HuH-7.5 (cell line): ENCODE measurements at places on chromosomes 6 and 20.
A peak's percentile ranks its signal among the peaks of the same experiment; 100 is the strongest.

DNA sequence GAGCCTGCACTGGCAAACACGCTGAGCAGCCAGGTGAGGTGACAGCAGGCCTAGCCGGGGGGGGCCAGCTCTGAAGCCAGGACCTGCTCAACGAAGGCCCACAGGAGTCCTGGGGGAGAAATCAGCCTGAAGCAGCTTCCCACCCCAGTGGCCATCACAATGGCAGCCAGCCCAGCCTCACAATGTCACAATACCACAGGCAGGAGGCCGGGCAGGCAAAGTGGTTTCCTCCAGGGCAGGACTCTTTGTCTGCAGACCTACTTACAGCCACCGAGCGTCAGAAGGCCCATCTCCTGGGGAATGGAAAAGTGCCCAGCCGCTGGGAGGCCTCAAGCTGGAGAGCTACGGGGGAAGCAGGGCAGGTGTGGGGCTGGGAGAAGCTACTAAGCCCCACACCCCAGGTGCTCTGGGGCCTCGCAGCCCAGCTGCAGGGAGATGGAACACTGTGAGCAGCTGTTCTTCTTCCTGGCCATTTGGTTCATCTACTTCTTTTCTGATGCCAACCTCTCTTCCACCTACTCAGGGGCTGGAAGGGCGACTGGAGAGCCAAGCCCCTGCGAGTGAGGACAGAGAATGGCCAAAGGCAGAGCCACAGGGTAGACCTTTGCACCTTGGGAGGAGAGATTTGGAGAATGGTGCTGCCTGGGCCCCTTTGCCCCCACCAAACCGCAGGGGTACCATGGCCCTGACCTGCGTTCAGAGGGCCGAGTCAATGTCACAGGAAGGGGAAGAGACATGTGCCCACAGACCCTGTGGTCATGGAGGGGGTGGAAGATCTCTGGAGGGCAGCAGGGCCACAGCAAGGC lies 22.3 kb upstream of the AVP start:
- no peak for DNase-seq

DNA sequence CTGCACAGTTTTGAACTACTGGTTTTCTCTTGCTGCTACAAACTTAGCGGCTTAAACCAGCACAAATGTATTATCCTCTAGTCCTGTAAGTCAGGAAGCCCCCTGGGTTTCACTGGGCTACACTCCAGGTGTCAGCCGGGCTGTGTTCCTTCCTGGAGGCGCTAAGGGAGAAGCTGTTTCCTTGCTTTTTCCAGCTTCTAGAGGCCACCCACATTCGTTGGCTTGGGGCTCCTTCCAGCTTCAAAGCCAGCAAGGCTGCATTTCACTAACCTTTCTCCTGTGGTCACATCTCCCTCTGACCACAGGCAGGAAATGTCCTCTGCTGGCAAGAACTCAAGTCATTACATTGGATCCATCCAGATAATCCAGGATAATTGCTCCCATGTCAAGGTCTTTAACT lies 350.6 kb upstream of the PLCB4 start:
- no peak for DNase-seq

- DNase-seq: no peak
These were observed 32.5 kb downstream of the SUN5 start for GRCh38 chr20:32971703-32972161.

- DNase-seq: no peak
These were observed 17.5 kb downstream of the PPARD start for GRCh38 chr6:35359744-35360348.

GRCh38 chr6:112603726-112604125 lies 256.6 kb downstream of the RFPL4B start:
- no peak for DNase-seq

DNA sequence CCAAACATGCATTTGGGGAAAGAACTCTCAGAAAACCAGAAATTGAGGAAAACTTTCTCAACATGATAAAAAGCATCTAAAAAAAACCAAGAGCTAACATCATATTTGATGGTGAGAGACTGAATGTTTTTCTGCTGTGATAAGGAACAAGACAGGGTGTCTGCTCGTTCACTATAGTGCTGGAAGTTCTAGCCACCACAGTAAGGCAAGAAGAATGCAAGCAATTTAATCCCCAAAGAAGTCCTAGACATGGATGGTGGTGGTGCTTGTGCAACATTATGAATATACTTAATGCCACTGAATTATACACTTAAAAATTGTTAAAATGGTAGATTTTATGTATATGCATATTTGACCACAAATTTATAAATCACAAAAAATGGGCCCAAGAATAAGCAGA lies 53.4 kb downstream of the LYRM2 start:
- no peak for DNase-seq

DNA sequence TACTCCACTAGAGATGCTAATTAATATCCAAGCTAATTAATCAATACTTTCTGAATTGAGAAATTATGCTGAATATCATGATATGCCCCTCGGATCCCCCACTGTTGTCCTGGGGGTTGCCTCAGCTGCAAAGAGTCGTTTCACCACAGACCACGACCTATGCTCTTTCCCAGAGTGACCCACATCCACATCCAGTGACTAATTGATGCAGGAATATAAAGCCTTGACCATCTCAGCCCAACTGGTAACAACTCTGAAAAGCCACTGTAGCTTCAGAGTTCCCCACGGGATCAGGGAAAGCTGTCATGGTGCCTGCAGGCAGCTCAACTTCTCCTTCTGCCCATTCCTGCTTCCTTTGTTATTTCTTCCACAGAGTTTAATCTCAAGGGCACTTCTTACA lies 116.9 kb downstream of the RWDD2A start:
- no peak for DNase-seq

GRCh38 chr20:25659999-25660398 lies 36.2 kb upstream of the NANP start:
- DNase-seq: no peak

- no peak for DNase-seq
These were observed 38.9 kb upstream of the STX16 start for GRCh38 chr20:58612121-58612691.

DNA sequence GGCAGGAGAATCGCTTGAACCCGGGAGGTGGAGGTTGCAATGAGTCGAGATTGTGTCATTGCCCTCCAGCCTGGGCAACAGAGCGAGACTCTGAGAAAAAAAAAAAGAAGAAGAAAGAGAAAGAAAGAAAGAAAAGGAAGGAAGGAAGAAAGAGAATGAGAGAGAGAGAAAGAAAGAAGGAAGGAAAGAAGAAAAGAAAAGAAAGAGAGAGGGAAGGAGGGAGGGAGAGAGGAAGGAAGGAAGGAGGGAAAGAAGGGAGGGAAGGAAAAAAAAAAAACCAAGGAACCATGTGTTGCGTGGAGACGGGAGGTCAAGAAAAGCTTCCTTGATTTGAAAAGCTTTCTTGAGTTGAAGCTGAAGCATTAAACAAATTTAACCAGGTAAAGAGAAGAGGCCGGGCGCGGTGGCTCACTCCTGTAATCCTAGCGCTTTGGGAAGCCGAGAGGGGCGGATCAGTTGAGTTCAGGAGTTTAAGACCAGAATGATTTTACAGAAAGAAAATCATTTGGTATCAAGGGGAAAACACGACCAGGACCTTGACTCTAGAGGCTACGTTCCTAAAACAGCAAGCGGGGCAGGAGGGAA lies 90.5 kb upstream of the PRSS16 start:
- DNase-seq: no peak

- no peak for DNase-seq
These were observed 63.7 kb downstream of the PSMG4 start for GRCh38 chr6:3322366-3322890.

DNA sequence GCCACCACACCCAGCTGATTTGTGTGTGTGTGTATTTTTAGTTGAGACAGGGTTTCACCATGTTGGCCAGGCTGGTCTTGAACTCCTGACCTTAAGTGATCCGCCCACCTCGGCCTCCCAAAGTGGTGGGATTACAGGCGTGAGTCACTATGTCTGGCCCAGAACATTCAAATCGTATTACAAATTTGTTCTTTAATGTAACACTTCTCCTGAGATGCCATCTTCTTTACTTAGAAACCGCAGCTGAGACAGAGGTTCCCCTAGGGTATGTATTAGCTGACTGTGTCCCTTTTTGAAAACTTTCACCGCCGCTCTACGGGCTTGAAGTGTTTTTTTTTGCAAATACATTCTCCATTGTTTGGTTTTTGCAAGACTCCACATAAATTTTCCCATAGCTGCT lies 62.6 kb downstream of the TOX2 start:
- no peak for DNase-seq

- DNase-seq: no peak
These were observed 584 bp downstream of the MTCH1 start for GRCh38 chr6:36985417-36985807.

DNA sequence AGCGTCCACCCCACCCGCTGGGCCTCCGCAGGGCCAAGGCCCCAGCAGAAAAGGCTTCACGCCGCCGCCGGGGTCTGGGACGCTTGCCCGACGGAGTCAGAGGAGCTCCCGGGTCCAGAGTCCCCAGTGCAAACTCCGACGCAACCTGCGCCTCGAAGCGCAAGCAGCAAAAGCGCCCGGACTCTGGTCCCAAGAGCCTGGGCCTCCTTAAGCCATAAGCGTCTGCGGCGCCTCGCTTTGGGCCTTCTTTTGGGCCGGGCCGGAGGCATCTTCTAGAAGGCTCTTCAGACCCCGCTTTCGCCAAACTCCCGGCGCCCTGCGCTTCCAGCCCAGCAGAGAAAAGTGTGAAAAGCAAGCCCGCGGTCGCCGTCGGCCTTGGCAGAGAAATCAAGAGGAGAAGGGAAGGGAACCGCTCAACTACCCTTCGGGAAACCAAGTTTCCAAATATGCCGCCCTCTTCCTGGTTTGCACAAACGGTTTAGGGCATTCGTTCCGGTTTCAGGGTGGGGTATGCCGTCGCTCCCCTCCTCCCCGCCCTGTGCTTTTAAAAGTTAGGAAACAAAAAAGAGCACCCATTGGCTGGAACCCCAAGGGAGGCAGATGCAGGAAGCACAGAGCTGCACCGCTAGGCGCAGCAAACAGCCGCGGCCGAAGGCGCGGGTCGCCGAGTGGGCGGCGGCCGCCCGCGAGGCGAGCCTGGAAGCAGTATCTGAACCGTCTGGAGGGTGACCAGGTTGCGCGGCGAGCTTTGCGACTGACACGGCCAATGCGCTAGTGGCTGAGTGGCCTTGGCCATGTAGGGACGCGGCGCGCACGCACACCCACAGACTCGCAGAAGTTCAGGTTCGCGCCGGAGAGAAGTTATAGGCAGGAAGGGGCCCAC lies 1.2 kb downstream of the TBX18 start:
- no peak for DNase-seq

GRCh38 chr6:34531580-34532201 lies 24.4 kb downstream of the SPDEF start:
- no peak for DNase-seq

GRCh38 chr20:53708129-53708968 lies 114.7 kb upstream of the ZNF217 start:
- no peak for DNase-seq

DNA sequence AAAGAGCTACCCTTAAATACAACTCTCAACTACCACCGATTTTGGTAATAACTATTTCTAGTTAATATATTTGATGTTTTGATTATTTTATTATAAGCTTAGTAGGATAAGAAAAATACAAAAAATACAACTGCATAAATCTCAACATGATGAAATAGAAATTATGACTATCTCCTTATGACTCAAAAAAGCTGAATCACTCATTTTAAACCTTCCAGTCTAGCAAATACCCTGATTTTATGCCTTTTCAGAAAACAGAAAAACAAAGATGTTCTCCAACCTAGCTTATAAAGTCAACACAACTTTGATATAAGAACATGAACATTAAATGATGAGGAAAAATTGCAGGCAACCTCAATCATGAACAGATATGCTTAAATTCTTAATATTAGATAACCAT lies 40.2 kb upstream of the DSE start:
- no peak for DNase-seq

GRCh38 chr20:62532921-62533320 lies 57.1 kb upstream of the GATA5 start:
- DNase-seq: no peak

GRCh38 chr20:56163806-56164205 lies 84.7 kb upstream of the MC3R start:
- DNase-seq: no peak

DNA sequence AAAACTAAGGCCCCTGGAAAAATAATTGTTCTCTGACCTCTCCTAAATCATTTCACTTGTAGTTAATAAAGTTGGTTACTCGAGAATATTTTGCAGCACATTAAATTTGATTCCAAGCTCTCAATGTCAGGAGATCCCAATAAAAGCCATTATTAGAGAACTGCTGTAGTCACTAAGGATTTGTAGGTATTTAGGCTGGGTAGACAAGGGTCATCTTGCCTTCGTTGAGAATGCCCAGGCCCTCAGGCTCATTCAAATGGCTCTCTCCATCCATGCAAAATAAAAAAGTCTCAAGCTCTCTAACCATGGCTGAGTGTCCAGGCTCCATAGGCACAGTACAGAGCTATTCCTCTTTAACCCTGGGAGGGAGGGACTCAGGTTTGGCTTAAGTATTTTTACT lies 117.0 kb upstream of the HMGCLL1 start:
- DNase-seq: no peak

GRCh38 chr20:37331060-37331857 lies 14.7 kb upstream of the SRC start:
- no peak for DNase-seq

- DNase-seq: no peak
These were observed 649.4 kb downstream of the HDGFL1 start for GRCh38 chr6:23218751-23219150.

- peak; percentile 93 for DNase-seq
These were observed at the start of gene FRS3 for GRCh38 chr6:41779788-41780550. Gene FRS3 (minus strand): TSS chr6:41779900. CDS start chr6:41776987, 2,913 bp downstream.

- DNase-seq: no peak
These were observed 11.3 kb downstream of the TFAP2A start for GRCh38 chr6:10403385-10404106.

GRCh38 chr20:47455133-47456040 lies 46.3 kb upstream of the NCOA3 start:
- peak; percentile 95 for DNase-seq

DNA sequence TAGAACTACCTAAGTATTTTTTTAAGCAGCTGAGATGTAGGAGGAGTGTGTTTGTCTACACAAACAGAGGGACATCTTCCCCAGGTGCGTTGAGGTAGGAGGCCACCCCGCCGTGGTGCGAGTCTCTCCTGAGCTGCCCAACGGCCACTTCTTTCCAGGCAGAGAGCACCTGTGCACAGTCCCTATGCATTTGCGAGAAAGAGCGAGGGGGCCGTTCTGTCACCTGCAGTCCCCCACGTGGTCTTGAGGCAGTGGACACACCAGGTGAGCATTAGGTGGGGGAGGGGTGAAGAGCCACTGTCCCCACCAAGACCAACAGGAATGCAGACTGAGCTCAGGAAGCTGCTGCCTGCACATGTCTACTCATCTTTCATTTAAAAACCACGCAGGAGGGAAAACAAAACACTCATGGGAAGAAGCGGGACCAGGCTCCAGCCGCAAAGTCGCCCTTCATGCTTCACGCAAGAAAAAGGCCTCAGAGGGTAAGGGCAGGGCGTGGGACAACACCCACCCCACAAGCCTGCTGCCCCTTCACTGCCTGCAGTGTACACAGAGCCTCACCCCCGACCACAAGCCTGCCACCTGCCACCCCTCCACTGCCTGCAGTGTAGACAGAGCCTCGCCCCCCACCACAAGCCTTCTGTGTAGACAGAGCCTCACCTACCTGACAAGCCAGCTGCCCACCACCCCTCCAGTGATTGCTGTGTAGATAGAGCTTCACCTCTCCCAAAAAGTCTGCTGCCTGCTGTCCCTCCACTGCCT lies 142.0 kb downstream of the DLL1 start:
- DNase-seq: no peak
